Fibroblast of skin of back (primary cell): ENCODE measurements at places on chromosomes 3 and 15.

DNA sequence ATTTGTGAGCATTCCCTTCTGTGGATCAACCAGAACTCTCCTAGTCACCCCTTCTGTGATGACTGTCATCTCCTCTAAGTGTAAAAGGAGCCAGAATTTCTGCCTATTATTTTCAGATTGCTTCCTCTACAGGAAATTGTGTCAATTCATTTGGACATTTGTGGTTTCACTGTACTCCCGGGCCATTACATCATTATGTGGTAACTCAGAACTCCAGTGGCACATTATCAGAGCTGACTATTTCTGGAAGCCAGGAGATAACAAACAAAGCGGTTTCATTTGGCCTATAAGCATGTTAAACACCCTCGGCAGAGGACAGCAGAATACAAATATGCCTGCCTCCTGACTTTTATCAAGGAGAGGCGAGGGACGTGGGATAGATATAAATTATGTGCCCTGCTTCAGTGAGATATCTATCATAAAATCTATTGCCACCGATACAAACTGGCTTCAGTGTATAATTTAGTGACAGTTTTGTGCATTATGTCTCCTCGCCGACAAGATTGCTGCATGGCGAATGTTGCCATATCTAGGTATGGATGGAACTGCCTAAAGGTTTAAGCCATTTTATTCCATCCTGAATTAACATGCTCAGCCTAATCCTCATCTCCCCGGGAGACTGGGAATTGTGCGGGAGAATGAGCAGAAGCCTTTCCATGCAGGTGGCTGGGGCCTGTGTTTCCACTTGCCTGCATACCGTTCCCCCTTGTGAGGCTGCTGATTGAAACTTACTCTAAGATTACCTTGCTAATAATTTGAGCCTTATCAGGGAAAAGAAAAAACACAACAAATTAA lies 193.4 kb upstream of the SEMA6D start:
- peak; percentile 68 for DNase-seq

DNA sequence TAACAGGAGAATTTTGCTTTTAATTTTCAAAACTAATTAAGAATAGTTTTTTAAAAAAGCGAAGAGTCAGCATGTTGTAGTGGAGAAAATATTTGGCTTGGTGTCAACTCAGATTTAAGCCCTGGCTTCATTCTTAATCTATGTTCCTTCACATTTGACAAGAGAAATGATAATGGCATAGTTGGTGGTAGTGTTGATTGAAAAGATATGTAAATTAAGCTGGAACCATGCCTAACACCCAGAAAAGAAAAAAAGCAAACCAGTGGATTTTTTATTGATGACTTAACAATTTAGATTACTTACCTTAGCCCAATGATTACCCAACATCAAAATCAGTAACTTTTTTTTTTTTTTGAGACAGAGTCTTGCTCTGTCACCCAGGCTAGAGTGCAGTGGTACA lies 27.4 kb downstream of the TCAIM start:
- DNase-seq = no peak

DNA sequence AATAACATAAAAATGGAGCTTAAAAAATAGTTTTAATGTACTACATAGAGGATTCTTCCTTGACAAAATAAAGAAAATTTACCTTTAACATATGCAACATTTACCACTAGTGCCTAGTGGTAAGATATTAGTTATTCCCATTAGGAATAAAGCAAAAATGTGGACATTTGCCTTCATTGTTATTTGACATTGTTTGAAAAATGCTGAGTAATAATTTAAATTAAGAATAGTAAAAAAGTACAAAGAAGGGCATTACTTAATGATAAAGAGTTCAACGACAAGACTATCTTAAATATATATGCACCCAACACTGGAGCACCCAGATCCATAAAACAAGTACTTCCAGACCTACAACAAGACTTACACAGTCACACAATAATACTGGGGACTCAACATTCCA lies 125.7 kb downstream of the POLR2M start:
- DNase-seq = no peak

DNA sequence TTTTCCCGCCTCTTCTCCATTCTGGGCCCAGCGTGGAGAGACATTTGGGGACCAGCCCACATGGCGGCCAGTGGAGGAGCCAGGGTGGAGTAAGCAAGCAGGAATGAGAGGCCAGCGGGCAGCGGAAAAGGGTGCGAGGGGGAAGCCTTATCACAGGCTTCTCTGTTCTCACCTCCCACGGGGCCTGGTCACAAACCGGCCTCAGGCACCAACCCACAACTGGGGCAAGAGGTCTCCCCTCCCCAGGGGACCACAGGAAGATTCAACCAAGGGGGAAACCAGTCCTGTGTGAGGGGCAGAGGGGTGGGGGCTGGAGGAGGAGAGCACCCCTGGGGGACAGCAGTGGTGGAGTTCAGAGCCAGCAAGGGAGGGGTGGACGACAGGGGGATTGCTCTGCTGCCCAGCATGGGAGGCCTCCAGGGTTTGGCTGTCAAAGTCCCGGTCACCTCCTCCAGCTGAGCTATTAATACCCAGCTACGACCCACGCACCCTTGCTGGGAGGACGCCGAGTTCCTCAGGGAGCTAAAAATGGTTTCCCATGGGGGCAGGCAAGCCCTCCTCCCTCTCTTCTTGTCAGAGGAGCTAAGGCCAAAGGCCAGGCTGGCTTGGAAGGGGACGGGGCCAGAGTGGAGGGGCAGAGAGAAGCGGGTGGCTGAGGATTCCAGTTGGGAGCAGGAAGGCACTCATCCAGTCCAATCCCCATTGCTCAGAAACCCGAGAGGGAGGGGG lies 23.8 kb upstream of the RPL29 start:
- DNase-seq = no peak

DNA sequence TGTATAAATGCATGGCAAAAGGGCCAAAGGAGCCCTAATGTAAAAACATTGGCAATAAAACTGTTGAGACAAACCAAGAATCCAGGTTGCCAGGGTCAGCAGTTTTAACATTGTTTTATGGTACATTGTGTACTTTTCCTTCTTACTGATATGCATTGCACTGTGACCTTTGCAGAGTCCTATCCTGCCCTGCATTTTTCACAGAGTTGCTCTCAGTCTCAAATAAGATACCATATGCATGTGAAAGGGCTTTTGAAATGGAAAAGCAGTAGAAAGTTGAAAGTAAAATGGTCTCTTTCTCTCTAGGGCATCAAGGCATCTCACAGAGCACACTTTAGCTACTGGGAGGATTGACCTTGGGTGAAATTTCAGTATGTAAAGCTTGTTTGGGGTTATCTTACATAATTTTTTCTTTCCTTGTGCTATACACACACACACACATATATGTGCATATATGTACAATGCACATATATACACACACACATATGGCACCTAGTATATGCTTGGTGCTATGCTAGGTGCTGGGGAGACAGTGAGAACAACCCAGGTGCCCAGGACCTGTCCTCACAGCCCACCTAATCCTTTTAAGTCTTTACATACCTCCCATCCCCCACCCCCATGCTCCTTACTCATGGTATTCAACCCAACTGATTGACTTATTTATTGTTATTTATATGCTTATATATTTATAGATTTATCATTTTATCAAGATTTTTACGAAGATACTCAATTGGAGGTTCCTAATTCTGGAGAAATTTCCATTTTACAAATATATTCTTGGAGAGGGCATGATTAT lies 1.2 kb upstream of the PPP2R3A start:
- DNase-seq = no peak

DNA sequence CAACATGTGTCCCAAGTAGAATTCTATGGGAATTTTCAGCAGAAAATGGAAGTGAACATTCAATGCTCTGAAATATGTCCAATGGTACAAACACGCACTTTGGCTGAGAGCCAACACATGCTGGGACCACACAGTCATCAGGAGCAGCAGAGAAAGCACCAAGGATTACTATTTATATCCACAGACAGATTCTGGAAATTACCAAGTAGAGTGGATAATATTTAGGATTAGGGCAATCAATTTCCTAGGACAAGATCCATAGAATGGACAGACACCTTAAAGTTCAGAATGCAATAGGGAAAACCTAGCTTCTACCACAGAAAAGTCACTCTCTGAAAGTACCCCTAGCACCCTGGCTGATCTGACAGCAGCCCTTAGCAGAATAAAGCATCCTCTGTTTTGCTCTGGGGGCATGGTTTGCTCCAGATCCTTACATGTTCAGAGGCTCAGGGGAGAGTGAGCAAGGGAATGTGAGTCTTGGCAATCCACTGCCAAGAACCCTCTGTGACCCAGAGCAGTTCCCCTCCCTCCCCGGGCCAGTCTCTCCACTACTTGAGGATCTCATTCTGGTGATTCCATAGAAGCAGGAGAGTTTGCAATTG lies 206.0 kb upstream of the WNT5A start:
- peak; percentile 86 for DNase-seq

- peak; percentile 63 for DNase-seq
Measured at GRCh38 chr3:170563712-170564423, 22.0 kb downstream of the SLC7A14 start.

DNA sequence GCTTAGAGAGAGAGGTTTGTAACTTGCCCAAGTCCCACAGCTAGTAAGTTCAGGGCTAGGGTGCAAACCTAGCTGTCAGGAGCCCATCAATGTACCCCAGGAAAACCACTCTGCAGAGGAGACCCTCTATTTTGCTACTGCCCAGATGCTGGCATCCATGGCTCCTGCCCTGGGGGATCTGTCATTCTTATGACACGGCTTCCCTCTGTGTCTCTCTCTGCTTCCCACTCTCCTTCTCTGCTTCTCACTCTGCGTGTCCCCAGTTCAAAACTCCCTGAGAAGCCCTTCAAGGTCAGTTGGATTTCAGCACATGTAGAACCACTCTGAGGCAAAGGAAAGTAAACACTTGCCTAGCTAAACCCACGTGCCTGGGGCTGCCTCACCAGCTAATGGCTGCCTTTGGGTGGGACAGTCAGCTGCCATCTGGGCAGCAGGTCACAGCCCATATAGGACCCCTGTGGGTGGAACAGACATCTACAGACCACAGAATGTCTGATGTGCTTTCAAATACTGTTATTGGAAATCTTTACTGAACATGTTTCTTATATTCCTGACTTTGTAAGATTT lies 29.4 kb upstream of the SLCO2A1 start:
- no peak for DNase-seq

DNA sequence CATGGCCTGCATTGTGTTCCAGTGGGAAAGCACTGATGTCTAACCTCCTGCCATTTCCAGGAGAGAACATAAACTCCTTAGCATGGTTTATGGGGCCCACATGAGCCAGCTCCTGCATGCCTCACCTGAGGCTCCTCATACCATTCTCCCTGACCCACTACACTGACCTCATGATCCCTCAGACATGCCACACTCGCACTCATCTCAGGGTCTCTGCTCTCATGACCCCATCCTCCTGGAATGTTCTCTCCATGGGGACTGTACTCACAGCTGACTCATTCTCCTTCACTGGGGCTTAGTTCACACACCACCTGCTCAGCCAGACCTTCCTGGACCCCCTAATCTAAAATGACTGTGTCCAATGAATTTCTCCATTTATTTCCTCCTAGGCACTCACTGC lies 4.0 kb upstream of the LMCD1 start:
- DNase-seq = peak; percentile 82

DNA sequence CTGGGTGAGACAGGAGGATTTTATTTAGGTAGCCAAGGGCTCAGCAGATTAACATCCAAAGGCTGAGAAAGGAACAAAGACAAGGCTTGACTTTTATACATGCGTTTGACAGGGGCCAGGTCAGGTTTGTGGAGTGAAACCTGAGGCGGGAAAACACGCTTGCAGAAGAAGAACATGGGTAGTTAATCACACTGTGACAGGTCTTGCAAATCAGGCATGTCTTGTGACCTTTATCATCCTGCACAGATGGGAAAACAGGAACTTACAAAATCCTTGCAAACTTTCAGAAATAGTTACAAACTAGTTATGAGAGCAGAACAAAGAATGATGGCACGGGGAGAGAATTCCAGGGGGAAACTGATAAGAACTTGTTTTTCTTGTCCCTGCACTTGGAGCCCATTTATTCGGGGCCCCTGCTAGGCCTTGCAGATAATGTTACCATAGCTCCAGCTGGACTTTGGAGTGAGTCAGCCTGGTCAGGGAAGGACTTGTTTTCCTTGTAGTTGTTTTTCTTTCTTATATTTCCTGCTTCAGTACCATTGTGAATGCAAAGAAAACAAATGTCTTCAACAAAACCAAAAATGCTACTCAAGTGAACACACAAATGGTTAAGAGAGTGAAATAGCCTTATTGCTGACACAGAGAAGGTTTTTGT lies 965.9 kb upstream of the ROBO1 start:
- DNase-seq = peak; percentile 75

DNA sequence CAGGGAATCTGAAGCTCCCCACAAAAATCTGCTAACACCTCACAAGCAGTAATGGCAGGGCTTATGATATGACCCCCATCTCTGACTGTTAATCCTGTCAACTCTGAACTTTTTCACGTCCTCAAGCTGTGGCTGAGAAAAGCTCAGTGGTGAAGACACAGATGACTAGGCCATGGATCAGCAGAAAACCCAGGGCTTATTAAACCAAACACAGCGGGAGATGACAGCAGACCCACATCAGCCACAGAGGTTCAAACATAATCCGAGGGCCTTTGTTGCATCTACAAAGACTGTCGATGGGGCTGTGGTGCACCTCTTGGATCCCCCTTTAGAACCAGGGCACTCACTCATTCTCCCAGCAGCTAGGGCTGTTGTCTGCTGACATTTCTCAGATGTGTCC lies 50.4 kb downstream of the GLB1 start:
- no peak for DNase-seq

GRCh38 chr3:81161851-81162250 lies 599.6 kb downstream of the GBE1 start:
- DNase-seq = no peak

DNA sequence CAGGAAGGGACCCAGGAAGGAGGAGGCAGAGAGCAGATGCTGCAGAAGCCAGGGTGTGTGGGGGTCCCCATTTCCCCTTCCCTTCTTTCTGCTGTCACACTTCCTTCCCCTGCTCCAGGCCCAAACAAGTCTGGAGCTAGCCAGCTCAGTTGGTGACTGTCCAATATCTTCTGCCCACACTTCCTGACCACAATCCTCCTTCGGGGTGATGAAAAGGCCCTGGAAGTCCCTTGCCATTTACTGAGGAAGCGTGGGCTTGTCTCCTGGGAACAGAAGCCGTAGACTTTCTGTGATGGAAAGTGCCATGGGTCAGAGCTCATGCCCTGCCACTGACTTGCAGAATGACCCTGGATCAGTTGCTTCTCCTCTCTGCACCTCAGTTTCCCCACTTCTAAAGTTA lies 39.0 kb downstream of the ANAPC13 start:
- peak; percentile 71 for DNase-seq

DNA sequence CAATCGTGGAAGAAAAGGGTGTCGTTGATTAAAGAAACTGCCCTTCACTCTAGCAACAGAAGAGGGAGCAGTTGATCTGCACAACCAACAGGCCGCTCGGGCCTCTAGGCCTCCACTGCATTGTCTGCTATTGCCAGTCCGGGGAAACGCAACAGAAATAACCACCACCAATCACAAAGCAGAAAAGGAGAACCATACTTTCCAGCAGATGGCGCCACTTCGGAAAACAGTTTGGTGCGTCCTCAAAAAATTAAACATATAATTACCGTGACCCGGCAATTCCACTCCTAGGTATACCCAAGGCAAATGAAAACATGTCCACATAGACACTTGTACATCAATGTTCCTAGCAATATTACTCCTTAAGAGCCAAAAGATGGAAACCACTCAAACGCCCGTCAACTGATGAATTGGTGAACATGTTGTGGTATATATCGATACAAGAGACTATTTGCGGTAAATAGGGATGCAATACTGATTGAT lies 154.1 kb downstream of the TJP1 start:
- peak; percentile 82 for DNase-seq

GRCh38 chr3:36210840-36211651 lies 169.3 kb upstream of the STAC start:
- no peak for DNase-seq

GRCh38 chr3:113557374-113557773 lies 25.0 kb downstream of the SIDT1 start:
- DNase-seq = peak; percentile 70

GRCh38 chr3:160616716-160617115 lies 51.3 kb upstream of the KPNA4 start:
- peak; percentile 78 for DNase-seq
